ENCODE measurements at places on chromosomes 7 and 10.

DNA sequence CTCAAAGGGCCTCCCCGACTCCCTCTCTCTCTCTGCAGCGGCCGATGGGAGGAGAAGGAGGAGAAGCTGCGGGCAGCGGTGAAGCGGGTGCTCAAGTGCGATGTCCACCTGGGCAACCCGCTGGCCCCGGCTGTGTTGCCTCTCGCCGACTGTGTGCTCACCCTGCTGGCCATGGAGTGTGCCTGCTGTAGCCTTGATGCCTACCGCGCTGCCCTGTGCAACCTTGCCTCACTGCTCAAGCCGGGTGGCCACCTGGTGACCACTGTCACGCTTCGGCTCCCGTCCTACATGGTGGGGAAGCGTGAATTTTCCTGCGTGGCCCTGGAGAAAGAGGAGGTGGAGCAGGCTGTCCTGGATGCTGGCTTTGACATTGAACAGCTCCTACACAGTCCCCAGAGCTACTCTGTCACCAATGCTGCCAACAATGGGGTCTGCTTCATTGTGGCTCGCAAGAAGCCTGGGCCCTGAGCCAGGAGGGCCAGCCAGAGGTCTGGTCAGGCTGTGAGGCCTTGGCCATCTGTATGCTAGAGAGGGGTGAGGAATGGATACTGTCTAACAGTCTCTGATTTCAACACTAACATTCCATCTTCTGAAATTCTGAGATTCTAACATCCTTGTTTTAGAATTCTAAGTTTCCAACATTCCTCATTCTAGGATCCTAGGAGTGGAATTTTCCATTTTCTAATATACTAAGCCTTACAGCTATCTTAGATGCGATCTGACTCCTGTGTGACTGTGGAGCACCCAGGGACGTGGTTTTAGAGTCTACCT lies 3.6 kb downstream of the INMT start:
- no peak for DNase-seq

DNA sequence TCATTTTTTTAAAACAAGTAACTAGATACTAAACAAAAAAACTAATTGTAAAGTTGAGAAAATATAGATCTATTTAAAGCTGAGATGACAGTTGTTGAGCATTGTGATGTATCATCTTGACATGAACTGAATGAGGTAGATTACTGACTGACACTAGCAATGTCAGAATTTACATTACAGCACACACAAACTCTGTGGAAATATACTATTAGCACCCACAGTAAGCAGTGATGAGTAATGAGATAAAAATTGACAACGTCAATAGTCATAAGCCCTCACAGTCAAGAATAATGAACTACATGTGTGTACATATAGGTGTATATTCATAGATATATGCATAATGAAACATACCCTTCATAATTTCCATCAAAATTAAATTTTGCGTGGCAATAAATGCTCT lies 368.4 kb downstream of the TFEC start:
- peak; percentile 66 for DNase-seq

DNA sequence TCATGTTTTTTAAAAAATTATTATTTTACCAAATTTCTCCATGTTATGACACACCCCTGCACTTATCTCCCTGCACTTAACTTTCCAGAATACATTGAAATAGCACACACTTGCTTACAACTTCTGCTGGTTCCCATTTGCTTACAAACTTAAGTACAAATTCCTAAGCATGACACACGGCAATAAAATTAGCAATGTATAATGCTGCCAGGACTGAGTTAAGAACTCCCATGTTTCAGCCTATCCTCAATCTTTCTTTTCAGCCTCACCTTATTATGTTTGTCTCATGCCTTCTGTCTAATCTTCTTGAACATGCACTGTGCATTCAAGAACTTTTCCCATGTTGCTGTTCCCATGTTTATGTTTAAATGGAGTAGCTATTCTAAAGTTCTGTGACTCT lies 40.8 kb downstream of the PRPS1L1 start:
- peak; percentile 89 for DNase-seq

- no peak for DNase-seq
Measured at GRCh38 chr7:45161842-45162241, 4.3 kb downstream of the RAMP3 start.

DNA sequence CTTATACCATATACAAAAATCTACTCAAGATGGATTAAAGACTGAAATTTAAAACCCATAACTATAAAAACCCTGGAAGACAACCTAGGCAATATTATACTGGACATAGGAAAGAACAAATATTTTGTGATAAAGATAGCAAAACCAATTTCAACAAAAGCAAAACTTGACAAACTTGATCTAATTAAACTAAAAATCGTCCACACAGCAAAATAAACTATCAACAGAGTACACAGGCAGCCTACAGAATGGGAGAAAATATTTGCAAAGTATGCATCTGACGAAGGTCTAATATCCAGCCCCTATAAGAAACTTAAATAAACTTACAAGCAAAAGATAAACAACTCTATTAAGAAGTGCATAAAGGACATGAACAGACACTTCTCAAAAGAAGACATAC lies 240.1 kb downstream of the HGF start:
- no peak for DNase-seq

GRCh38 chr10:19302117-19302516 lies 253.5 kb downstream of the MALRD1 start:
- peak; percentile 91 for DNase-seq

DNA sequence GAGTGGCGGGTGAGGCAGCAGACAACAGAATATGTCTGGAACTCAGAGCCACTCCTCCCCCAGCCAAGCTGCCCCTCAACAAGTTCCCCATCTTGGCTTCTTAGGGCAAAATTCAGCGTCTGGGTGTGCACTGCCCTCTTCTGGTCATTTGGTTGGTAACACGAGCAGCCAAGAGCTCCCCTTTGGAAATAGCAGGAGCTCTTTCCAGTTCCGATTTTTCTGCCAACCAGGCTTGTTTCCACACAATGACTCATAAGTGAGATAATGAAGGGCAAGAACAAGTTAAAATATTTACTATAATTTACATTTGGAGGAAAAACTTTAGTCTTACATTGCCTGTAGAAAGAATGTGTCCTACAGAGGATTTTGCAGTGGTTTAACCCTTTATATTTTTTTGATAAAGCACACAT lies 70.5 kb downstream of the ADCYAP1R1 start:
- DNase-seq = peak; percentile 88

GRCh38 chr7:79512261-79512660 lies 58.8 kb upstream of the MAGI2 start:
- peak; percentile 8 for DNase-seq

- DNase-seq = no peak
Measured at GRCh38 chr10:12269056-12269455, 73.1 kb downstream of the CDC123 start.

- DNase-seq = peak; percentile 57
Measured at GRCh38 chr10:119652361-119652730, 1.2 kb downstream of the BAG3 start.

- DNase-seq = no peak
Measured at GRCh38 chr10:132721725-132722124, 64.2 kb downstream of the NKX6-2 start.

GRCh38 chr10:17737027-17737965 lies 14.7 kb upstream of the TMEM236 start:
- DNase-seq = peak; percentile 44

DNA sequence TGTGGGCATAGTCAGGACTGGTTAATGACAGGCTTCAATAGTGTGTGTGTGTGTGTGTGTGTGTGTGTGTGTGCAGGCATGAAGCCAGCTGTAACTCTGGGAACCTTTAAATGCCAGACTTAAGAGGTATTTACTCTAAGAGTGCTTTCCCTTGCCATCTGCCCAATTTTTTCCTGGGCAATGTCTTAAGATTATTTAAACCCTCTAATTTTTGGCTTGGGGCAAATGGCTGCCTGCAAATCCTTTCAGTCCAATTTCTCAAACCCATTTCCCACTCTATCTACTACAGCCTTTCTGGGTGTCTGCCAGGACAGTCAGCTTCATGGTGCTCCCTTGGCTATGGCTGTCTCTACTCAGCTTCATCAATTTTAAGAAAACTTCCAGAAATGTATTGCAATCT lies 62.6 kb upstream of the C1GALT1 start:
- DNase-seq = no peak

- no peak for DNase-seq
Measured at GRCh38 chr7:81299711-81300110, 380.9 kb upstream of the SEMA3C start.

GRCh38 chr7:17299483-17299991 lies 1.1 kb downstream of the AHR start:
- peak; percentile 39 for DNase-seq

DNA sequence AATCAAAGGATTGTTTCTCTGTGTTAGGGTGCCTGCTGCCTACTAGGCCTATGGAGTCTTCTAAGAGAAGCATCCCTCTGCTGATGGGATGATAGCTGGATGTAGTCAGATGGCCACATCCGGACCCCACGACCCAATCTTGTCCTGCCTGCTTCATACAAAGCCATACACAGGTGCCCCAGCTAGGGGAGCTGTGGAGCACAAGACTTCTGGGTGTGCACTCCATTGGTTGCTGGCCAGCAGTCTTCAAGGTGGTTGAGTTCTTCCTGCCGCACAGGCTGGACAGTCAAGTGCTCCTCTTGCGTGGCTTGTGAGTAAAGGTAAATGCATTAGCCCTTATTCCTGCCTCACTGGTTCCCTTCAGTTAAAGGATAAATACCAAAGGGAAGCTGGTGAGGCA lies 120.2 kb downstream of the TEX36 start:
- no peak for DNase-seq
